ENCODE measurements at places on chromosomes 3 and 15.

DNA sequence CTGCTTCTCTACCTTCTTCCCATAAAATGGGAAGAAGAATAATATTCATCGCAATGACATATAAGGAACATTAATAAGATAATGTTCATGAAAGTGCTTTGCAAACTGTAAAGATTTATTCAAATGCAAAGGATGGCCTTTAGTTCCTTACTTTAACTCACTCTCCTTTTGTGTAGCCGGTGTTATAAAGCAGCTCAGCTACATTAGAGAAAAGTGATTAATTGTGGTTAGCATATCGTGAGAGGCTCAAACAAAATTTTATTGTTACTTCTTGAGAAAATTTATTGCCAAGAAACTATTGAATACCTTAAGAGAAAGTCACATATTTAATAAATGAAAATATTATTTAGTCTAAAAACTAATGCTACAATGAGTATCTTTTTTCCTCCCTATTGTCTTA, 250.7 kb upstream of the NR2E3 start:
- no peak for DNase-seq
- no peak overlapping the region for H3K4me3 ChIP-seq
- no peaks in the 10 kb centered on the region for H3K36me3 ChIP-seq
- H3K4me1 ChIP-seq = no peaks in the 10 kb centered on the region
- peaks cover 4% of the 10 kb centered on the region for H3K27me3 ChIP-seq
- no peak overlapping the region for H3K27ac ChIP-seq

DNA sequence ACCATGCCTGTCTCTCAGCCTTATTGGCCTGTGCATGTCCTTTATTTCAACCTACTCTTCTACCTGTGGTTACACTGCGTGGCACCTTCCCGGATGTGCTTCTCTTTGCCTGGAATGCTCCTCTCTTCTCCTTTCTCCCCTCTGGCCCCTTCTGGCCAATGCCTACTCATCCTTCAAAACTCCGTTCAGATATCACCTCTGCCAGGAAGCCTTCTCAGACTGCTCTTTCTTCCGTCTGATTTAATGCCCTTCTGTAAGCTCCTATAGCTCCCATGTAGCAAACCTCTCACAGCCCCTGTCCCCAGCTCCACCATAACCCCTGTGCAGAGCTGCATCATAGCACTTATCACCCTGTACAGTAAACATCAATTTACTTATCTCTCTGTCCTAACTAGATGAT, 13.2 kb downstream of the KLHL6 start:
- peaks cover 79% of the 10 kb centered on the region for H3K4me1 ChIP-seq
- no peaks in the 10 kb centered on the region for H3K27me3 ChIP-seq
- H3K4me3 ChIP-seq = no peak overlapping the region

- peak; percentile 10 for DNase-seq
- no peak overlapping the region for H3K4me3 ChIP-seq
- H3K27ac ChIP-seq = no peak overlapping the region
- H3K36me3 ChIP-seq = no peaks in the 10 kb centered on the region
- no peaks in the 10 kb centered on the region for H3K27me3 ChIP-seq
These were observed 65.1 kb downstream of the GLCE start for GRCh38 chr15:69225355-69226022.

- no peaks in the 10 kb centered on the region for H3K36me3 ChIP-seq
- no peak overlapping the region for H3K27ac ChIP-seq
- H3K4me3 ChIP-seq = no peak overlapping the region
- no peaks in the 10 kb centered on the region for H3K27me3 ChIP-seq
These were observed 37.2 kb downstream of the AMOTL2 start for GRCh38 chr3:134337071-134337482.

GRCh38 chr3:16485395-16485992, 28.0 kb downstream of the RFTN1 start:
- H3K27ac ChIP-seq = no peak overlapping the region
- DNase-seq = no peak
- peaks cover 25% of the 10 kb centered on the region for H3K4me1 ChIP-seq

DNA sequence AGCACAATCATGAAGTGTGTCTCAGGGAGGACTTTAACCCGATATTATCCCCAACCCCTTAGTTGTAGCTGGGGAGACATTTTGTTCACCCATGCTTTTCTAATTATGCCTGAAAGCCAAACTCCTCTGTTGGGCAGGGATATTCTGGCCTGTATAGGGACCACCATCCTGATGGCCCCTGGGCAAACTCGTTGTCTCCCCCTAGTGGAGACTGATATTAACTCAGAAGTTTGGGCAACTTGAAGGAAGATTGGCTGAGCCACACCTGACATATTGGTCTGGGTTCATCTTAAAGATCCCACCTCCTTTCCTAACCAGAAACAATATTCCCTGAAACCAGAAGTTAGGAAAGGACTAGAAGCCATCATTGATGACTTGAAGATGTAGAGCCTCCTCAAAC, 42.3 kb downstream of the TM4SF18 start:
- H3K27me3 ChIP-seq = no peaks in the 10 kb centered on the region
- no peaks in the 10 kb centered on the region for H3K36me3 ChIP-seq
- H3K4me1 ChIP-seq = no peaks in the 10 kb centered on the region
- DNase-seq = no peak

DNA sequence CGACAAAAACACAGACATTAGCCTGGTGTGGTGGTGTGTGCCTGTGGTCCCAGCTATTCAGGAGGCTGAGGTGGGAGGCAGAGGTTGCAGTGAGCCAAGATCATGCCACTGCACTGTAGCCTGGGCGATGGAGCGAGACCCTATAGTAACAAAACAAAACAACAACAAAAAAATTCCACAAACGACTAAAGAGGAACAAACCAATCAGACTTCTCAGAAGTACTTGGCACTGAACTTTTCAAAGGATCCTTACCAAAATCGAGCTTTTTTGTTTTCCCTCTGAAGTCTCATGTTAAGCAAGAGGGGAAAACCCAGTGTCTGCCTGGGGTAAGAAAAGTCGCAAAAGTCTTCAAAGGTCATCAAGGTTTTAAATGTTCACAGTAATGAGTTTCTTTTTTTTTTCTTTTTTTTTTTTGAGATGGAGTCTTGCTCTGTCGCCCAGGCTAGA, 30.1 kb upstream of the TFRC start:
- no peaks in the 10 kb centered on the region for H3K27me3 ChIP-seq
- DNase-seq = no peak
- H3K27ac ChIP-seq = no peak overlapping the region
- H3K36me3 ChIP-seq = no peaks in the 10 kb centered on the region
- no peak overlapping the region for H3K4me3 ChIP-seq
